ENCODE measurements at places on chromosomes 3 and 15.

DNA sequence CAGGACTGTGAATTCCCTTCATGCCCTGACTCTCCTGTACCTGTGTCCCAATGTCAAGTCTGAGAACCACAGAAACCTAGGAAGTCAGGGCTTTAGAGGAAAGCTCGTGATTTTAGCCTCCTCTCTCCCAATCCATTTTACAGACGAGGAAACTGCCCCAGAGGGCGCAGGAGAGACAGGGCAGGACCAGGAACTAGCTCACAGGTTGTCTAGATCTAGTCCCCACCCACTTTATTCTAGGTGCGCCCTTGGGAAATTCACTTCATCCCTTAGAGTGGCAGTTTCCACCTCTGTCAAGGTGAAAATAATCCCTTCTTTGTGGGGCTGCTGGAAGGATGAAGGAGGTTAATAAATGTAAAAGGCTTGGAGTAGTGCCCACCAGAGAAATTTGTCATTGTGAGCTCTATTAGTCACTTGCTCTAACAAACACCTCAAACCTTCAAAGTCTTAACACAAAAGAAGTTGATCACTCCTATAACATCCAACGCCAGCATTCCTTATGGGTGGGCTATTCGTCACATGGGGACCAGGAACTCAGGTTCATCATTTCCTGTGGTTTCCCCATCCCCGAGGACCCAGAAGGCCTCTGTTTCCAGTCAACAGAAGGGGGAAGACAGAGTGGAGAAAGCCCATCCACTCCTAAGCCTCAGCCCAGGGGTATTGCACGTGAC, 282.3 kb downstream of the XXYLT1 start:
- no peak for DNase-seq

DNA sequence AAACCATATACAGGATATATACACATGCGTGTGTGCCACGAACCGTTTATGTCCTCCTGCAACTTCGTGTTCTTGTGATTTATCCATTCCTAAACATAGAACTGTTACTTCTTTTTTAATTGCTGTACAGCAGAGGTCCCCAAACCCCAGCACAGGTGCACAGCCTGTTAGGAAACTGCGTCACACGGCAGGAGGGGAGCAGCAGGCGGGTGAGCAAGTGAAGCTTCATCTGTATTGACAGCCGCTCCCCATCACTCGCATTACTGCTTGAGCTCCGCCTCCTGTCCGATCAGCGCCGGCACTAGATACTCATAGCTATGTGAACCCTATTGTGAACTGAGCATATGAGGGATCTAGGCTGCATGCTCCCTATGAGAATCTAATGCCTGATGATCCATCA, 34.9 kb upstream of the NRROS start:
- DNase-seq, result no peak

DNA sequence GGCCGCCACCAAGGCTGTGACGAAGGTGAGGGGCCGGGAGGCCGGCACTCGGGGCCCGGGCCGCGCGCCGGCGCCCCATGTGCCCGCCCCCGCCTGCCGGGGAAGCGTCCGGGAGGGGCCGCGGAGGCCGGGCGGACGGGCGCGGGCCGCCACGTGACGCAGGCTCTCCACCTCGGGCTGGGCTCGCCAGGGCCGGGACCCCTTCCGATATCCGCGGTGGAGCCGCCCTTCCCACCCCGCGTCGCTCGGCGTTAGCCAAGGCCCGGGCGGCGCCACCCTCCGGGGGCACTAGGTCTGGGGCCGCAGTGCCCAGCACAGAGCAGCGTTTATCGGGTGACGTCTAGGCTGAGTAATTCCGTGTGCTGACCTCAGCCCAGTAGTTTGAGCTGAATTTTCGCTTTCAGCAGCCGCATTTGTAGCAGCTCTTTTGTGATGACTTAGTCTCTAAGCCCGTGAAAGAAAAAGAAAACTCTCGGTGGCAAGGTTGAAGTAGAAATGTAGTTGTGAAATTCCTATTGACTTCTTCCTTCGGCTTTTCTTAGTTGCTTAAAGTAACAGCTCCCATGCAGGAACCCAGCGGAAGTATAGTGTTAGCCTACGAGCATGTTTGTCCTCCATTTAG, 885 bp downstream of the CDV3 start:
- no peak for DNase-seq

DNA sequence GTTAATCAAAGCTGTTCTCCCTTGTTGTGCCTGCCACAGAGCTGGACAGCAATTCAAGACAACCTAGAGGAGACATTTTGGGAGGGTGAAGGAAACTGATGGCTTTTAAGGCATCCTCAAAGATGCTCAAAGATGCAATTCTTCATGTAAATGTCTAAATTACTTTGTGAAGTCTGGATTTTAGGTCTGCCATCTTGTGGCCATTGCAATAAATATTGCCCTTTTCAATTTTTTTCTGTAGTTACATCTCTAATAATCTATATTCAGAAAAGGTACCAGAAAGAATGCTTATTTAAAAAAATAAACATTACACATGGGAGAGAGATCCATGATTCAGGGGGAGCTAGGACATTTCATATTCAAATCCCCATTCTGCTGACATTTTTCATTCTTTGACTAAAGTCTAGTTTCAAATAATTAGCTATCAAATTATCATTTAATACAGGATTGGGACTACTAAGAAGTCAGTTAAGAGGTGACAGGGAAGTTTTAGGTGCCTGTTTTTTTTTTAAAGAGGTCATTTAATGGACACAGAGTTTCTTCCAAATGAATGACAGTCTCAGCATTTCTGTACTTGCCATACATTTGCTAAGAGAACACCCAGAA, 259.8 kb upstream of the WNT5A start:
- DNase-seq, result no peak

DNA sequence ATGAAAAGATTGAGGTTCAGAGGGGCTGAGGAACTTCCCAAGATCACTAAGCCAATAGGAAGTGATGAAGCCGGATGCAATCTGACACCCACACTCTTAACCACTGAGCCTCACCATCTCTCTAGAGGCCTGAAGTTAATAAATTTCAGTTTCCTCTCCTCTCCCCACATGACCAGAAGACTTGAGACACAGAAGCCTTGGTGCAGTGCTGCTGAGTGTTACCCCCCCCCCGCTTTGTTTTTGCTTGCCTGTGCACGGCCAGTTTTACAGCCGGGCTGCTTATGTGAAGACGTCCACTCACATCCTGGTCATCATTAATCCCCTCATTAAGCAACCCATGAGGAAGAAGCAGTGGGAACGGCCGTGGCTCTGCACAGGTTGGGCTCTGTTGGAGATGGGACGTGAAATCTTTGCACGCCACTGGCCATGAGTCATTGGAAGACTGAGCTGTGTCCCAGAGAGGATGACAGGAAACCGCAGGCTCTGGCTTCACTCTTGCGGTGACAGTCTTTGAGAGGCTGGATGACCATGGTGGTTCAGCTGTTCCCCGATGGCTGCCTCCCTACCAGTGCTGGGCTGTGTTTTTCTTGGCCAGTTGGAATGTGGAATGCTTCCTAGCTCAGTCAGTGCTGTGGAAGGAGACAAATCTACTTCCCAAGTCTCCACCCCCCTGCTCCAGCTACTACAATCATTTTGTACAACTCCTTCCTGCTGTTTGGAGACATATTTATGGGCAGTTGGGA, 232.6 kb upstream of the LRTM1 start:
- DNase-seq, result no peak

- no peak for DNase-seq
Measured at GRCh38 chr3:114336857-114337256, 43.0 kb downstream of the TIGIT start.

GRCh38 chr3:44958386-44958785, 17.6 kb downstream of the ZDHHC3 start:
- no peak for DNase-seq

DNA sequence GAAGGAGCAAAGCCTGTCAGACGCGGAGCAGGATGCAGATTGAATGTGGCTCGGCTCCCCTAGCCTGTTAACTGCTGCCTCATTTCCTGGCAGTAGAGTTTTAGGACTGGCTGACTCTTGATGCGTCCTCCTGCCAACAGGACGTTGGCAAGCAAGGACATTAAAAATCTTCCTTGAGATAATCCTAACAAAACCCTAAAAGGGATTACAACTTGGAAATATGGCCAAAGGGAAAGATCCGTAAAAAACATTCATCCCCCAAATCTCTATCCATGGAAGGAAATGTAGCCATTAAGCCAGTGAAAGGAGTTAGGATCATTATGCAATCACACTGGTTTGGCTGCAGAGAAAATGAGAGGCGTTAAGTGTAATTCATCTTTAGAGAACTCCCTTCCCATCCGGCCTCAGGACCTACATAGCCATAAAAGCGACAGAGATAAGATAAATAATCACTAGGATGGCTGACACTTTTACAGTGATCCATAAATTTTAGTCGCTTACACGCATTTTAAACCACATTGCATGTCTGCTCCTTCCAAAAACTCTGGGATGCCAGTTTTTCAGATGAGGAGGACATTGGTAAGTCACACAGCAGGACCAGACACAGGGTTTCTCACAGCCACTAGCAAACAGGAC, 44.5 kb upstream of the C3orf80 start:
- peak; percentile 72 for DNase-seq

- DNase-seq, result no peak
Measured at GRCh38 chr3:46881596-46882376, 4.3 kb downstream of the PTH1R start.

DNA sequence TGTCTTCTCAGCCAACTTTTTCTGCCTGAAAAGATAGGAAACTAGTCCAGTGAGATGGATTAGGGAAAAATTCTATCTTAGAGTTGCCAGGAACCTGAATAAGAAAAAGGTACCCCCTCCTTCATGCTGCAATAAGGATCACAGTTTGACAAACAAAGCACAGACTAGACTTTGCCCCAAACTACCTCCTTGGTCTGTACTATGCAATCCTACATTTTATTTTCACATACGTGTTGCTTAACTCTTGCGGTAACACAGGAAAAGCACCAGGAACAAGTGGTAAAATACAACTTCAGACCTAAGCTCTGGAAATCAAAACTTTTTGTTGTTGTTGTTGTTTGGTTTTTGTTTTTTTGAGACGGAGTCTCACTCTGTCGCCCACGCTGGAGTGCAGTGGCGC, 11.3 kb upstream of the IL12A start:
- DNase-seq, result no peak

DNA sequence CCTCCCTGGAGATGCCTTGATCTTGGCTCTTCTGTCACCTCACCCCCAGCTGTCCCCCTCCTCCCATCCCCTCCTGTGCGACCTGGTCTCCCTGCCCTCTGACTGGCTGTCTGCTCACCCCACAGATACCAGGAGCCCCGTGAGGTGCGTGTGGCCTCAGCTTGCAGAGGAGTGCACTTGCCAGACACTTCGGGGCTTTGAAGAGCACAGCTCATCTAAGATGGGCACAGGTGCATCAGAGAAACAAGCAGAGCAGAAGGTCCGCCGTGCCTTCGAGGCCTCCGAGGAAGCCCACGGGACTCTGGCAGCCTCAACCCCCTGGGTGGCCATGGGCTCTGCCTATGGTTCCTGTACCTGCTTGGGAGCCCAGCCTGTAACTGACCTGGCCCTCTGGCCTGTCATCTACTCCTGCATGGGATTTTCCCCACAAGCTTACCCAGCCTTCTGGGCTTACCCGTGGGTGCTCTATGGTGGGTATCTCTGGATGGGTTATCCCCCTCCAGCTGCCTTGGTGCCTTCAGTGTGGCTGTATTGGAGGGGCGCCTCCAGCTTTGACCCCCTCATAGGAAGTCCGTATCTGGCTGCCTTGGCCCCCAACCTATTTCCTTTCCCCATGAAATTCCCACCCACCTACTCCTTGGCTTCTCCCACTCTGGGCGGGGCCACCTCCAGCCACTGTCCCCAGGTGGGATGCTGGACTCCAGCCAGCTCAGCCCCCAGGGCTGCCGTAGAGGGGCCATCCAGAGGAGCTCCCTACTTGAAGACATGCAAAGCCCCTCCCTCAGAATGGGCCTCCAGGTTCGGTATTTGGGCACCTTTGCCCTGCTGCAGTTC, 3.8 kb downstream of the PRR23E start:
- no peak for DNase-seq

DNA sequence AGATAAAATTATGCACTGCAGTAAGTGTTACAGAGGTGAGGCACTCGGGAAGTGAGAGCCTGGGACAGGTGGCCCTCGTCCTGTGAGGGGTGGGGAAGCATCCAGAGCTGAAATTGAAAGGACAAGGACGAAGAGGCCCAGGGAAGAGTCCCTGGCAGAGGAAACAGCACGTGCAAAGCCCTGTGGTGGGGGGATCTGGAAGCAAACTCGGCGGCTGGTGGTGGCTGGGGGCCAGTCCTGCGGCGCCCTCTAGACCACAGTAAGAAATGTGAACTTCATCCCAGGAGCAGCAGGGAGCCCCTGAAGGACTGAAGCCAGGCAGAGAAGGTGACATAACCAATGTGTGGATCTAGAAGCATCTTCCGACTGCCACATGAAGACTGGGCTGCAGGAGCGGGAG, 42.8 kb downstream of the GRIP2 start:
- DNase-seq, result no peak

DNA sequence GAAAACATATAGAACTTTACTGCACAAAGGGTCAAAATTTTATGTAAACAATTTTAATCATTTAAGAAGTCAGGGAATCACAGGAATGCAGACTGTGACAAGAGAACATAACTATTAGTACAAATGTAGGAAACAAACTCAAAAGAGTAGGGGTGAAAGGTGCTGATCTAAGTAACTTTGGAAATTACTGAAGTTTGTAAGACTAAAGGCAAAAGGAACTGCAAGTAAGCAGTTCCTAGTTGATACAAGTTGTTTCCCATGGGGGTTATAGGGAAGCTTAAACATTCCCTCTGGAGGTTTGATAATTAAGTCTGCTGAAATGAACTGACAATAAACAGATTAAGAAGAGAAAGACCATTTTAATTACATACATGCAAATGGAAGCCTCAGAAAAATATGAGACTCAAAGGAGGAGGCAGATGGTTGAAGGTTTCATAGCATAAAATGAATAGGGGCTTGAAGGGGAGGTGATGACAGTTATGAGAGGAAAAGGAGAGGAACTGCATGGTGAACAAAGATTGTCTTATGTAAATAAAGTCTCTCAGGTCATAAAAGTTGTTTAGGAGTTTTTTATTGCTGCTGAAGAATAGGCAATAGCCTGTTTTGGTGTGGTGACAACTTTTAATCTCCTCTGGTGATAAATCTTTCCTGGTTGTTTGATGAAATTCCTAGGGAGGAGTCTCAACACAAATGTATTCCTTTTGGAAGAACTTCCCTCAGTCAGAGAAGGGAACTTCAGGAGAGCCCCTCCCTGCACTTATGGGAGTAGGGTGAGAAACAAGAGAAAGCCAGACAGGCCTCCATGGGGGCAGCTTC, 17.1 kb downstream of the SETMAR start:
- DNase-seq, result no peak

DNA sequence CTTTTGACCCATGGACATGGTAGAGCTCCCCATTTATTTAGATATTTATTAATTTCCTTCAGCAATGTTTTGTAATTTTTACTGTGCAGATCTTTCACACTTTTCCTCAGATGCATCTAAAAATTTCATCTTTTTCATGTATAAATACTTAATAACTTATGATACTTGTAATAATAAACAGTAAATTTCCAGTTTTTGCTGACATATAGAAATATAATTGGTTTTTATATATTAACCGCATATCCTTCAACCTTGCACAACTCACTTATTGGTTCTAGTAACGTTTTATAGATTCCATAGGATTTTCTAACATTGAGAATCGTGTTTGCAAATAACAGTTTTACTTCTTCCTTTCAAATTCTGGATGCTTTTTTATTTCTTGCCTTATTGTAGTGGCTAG, 3.5 kb upstream of the ZNF621 start:
- no peak for DNase-seq

GRCh38 chr3:195194559-195195206, 76.3 kb downstream of the XXYLT1 start:
- no peak for DNase-seq
